ENCODE measurements at places on chromosomes 13 and 19.

DNA sequence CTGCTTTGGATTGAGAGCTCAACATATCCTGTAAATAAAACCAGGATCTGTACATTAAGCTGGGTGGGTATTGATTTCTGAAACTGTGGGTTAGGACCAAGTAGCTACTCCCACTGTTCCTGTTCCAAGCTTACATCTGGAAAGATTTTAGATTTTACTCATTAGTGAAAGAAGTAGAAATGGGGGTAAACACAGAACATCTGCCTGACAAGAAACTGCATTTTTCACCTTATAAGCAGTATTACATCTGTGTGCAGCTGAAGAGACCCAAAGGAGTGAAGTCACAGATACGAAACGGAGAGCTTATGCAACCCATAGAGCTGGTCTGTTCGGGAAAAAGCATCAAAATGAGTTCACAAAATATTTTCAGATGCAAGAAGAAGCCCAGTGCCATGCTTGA lies 235.2 kb downstream of the SLITRK5 start:
- DNase-seq, result no peak

- DNase-seq, result no peak
Measured at GRCh38 chr13:107516517-107516916, 698.8 kb downstream of the LIG4 start.

GRCh38 chr13:98142380-98143156 lies at the start of gene FARP1:
TSS of gene FARP1 (plus strand) at chr13:98143094. CDS start at chr13:98213243, 70,149 bp downstream.
- peak; percentile 76 for DNase-seq

DNA sequence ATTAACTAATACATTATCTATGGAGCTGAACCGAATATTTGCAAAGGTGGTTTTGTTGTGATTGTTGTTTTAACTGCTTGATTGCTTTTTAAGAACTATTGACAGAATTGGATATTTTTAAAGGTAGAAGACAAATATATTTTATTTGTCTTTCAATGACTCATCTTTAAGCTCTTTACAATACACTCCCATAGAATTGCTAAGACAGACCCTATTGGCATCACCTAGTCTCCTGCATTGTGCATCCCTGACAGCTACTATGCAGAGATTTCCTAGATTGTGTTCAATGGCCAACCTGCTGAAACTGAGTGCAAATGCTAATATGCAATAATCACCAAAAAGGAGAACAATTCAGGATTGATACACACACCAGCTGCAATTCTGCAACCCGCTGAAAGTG lies 19.7 kb upstream of the SCEL start:
- no peak for DNase-seq

GRCh38 chr19:32339988-32340874 lies 5.2 kb upstream of the ZNF507 start:
- DNase-seq, result peak; percentile 63

- DNase-seq, result no peak
Measured at GRCh38 chr13:59665732-59666131, 498.0 kb downstream of the DIAPH3 start.

GRCh38 chr19:370641-371330 lies 26.2 kb upstream of the MIER2 start:
- DNase-seq, result no peak

GRCh38 chr13:97753942-97754670 lies 199.4 kb upstream of the IPO5 start:
- no peak for DNase-seq

DNA sequence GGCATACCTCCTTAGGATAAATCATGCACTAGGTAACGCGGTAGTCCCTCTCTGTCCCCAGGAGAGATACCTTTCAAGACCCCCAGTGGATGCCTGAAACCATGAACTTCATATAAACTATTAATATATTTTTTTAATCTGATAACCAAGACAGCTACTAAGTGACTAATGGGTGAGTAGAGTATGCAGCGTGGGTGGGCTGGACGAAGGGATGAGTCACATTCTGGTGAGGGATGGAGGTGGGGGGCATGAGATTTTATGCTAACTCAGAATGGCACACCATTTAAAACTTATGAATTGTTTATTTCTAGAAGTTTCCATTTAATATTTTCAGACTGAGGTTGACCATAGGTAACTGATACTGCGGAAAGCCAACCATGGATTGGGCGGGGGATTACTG lies 46.2 kb downstream of the CDK8 start:
- DNase-seq, result peak; percentile 30

DNA sequence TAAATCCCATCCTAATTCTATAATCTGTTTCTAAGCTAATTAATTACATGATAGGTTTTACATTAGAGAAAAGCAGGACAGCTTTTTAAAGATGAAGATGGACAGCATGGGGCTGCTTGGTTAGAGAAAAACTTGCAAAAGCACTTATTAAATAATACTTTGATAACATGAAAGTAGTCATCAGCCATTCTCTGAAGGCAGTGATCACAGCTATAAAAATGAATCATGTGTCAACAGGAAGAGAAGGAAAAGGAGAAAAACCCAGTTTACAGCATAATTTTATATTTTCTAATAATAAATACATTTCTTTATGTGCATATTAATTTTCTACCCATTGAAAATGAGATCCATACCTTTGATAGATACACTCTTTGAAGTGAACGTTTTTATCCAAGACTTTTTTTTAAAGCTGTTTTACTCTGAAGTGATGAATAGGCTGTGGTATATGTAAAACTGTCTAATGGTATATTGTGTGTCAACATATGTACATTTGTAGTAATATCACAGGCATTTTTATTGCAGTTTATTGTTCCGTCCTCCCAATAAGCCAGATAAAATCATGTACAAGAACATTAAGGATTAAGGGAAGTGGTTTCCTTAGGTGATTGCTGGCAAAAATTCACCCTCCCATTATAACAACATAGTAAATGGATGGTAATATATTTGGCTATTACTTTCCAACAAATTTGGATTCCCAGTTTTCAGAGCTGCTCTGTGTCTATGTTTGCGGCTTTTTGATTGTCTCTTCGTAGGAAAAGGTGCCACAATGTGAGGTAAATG lies 1.3 kb upstream of the KLF5 start:
- no peak for DNase-seq

DNA sequence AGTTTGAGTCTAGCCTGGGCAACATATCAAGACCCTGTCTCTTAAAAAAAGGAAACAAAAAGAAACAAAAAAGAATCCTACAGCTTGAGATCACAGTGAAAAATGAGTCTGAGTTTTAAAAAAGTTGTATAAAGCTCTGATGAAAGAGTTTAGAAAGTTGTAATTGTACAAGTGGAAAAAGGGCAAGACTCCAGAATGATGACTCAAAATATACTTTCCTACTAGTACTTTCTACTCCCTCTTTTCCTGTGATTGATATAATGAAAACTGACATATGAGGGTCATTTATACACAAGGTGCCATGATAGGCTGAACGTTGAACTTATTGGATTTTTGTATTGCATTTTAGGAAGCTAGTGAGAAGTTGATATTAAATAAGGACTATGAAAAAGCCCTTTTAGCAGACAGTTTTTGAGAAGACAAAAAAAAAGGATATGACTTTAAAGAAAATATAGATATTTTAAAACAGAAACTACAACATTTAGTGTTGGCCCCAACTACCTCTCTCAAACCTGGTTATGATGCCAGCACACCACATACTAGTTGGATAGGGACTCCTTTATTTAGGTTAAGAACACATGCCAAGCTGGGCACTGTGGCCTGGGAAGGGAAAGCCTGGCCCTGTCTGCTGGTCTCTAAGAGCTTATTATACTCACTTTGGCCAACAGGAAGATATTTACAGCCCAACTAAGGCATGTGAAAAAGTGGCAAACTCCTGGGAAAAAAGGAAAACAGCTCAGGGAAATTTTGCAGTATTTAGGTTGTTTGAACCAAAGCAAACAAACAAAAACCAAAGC lies 116.6 kb downstream of the KL start:
- DNase-seq, result no peak

GRCh38 chr19:1823020-1823419 lies 10.9 kb upstream of the ATP8B3 start:
- DNase-seq, result no peak

- DNase-seq, result no peak
Measured at GRCh38 chr19:34733266-34733745, 737 bp upstream of the ZNF181 start.

DNA sequence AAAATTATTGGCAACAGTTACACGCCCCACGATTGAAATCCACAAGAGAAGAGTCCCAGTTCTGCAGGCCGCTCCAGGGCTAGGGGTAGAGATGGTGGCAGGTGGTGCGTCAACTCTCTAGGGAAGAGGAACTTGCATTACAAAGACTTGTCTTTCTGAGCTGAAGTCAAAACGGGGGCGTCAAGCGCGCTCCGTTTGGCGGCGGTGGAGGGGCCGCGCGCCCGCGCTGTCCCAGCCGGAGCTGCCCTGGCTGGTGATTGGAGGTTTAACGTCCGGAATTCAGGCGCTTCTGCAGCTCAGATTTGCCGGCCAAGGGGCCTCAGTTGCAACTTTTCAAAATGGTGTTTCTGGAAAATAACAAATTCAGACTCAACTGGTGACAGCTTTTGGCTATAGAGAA lies 38.9 kb downstream of the SOX1 start:
- DNase-seq, result no peak

DNA sequence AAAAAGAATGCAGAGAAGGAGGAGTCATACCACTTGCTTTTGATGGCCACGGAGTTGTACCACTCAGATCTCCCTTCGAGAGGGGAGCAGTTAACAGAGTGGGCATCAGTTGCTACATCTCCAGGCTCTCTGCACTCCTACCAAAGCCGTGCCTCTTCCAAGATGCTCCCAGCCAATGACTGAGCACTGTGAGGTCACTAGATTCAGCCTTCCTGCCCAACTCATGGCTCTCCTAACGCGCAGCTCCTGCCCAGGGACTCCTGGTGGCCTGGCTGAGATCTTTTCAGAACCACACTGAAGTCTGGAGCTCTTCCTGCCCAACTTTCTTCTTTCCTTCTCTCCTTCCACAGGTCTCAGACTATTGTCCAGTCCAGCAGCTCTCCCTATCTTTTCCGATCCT lies 66.7 kb downstream of the LHFPL6 start:
- DNase-seq, result no peak

- peak; percentile 84 for DNase-seq
Measured at GRCh38 chr13:23901365-23901764, 4.1 kb upstream of the C1QTNF9B start.

DNA sequence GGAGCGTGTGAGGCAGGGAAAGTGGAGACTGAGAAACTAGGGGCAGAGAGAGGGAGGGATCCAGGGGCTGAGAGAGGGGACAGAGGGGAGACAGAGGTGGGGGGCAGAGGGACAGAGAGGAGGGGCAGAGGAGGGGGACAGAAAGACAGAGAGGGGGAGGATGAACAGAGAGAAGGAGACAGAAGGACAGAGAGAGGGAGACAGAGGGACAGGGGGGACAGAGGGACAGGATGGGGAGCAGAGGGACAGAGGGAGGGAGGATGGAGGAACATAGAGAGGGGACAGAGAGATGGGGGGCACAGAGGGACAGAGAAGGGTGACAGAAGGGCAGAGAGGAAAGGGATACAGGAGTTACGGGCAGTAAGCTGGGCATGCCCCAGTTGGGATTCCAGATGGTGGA lies 14.7 kb upstream of the NANOS2 start:
- DNase-seq, result no peak

GRCh38 chr19:18373892-18374629 lies 11.9 kb upstream of the GDF15 start:
- DNase-seq, result peak; percentile 99

DNA sequence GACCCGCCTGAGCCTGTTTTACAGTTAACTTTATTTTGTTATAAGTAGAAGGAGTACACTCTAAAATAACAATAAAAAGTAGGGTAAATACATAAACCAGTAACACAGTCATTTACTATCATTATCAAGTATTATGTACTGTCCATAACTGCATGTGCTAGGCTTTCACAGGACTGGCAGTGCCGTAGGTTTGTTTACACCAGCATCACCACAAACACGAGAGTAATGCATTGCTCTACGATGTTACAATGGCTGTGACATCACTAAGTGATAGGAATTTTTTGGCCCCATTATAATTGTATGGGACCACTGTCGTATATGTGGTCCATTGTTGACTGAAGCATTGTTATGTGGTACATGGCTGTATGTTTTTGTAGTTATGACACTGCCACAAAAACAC lies 41.3 kb upstream of the SLC7A9 start:
- no peak for DNase-seq

- no peak for DNase-seq
Measured at GRCh38 chr13:46520166-46520565, 32.8 kb upstream of the LRCH1 start.

DNA sequence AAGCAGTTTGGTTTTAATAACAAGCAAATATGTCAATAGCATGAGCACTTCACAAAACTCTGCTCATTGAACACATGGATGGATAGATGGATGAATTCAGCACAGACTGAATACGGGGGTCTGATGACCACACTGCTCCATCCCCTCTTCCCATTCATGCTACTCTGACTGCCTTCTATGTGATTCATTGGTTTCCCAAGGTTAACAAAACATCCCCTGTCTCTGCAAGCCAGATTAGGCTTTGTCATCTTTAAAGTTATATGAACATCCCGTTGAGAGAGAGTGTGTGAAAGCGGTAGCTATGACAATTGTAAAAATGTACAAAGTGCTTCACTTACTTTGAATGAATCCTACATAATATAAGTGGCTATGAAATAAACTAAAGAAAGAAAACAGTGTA lies 252.5 kb downstream of the OXGR1 start:
- no peak for DNase-seq

GRCh38 chr13:27634231-27634630 lies 12.5 kb downstream of the POLR1D start:
- no peak for DNase-seq

DNA sequence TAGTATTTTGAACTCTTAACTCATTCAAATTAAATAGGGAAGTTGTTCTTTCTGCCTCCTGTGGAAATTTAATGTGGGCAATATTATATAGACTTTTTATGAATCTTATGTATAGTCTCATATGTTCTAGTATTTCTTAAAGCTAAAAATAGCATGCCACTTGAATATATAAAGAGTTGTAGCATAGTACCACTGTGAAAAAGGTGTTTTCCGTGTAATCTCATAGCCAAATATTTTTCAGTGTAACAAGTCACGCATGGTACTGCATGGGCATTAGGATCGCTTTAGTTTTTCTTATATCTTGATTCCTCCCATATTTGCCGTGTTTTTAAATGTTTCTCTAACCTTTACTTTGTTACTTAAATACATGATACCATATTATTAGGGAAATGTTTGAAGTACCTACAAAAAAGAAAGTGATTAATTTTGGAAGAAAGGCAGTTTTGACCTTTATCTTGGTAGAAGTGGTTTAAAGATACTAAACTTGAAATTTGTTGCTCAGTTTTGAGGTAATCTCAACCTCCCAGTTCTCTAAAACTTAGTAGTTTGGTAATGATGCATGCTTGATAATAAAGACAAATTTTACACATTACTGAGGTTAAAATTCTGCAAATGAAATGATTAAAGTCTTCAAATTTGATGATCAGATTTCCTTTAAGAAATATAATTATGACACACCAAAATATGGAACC lies 81.2 kb downstream of the PAN3 start:
- DNase-seq, result no peak
